ENCODE measurements at places on chromosomes 3 and 15.

DNA sequence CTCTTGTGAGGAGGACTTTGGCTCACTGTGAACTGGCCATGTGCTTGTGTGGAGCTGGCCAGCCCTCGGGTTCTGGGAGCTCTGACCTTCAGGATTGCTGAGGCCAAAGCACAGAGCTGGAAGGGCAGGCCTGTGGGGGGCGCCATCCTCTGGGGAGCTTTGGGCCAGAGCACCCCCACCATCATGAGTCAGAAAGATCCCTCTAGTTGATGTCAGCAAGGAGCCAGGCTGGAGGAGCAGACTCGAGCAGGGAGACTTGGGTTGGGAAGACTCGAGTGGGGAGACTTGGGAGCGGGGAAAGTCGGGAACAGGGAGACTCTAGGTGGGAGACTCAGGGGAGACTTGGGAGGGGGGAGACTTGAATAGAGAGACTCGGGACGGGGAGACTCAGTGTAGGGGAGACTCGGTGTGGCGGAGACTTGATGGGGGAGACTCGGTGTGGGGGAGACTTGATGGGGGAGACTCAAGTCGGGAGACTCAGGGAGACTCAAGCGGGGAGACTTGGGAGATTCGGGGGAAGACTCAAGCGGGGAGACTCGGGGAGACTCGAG lies 37.7 kb upstream of the PLXNA1 start:
- no peak for DNase-seq

DNA sequence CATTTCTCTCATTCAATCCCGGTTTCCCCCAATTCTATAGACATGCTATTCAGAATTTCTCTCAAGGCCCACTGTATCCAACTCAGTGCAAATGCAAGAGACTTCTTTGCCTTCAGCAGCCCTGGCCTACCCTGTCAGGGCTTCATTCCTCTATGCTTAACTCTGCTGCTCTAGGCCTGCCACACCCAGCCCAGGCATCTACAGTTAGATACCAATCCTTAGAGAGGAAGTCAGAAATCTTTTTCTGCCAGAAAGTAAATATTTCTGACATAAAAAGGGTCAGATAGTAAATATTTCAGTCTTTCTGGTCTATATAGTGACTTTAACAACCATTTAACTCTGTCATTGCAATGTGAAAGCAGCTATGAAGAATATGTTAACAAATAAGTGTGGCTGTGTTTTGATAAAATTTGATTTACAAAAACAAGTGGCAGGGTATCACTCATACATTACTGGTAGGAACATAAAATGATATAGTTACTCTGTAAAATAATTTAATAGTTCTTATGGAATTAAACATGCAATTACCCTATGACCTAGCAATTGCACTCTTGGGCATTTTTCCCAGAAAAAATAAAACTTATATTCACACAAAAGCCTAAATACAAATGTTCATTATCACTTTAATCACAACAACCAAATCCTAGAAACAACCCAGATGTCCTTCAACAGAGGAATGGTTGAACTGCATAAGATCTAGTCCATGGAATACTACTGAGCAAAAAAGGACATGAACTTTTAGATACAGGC lies 942.0 kb downstream of the SQOR start:
- DNase-seq = no peak

GRCh38 chr3:151856118-151856517 lies 17.3 kb upstream of the SUCNR1 start:
- DNase-seq = no peak

DNA sequence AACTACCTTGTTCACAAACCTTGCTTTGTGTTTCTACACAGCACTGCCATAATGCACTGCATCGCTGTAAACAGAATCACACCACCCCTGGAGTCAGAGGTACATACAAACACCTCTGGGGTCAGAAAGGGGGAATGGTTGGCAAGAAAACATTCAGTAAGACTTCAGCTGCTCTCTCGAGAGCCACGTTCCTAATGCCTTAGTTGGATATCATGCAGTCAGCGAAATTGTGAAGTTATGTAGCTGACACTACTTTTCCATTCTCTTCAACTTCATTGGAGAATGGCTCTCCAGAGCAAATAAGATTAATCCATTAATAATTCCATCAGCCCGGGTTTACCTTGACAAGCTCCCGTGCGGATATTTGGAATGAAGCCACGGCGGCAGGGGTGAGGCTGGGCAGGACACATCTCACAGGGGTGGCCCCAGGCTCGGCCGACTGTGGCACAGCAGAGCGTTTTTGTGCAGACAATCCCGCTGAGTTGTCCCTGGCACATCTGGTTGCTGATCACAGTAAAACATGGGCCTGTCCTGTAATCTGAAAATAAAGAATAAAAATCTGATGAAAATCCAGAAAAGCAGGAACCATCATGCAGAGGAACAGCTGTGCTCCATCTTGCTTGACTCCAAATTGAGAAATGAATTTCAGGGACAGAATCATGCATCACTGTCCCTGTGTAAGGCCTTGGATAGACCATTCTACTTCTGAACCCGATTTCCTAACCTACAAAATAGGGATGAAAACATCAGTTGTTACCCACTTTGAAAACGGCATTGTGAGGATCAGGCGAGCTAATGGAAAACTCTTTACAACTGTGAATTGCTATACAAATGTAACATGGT lies 108.0 kb downstream of the FBN1 start:
- DNase-seq = no peak

DNA sequence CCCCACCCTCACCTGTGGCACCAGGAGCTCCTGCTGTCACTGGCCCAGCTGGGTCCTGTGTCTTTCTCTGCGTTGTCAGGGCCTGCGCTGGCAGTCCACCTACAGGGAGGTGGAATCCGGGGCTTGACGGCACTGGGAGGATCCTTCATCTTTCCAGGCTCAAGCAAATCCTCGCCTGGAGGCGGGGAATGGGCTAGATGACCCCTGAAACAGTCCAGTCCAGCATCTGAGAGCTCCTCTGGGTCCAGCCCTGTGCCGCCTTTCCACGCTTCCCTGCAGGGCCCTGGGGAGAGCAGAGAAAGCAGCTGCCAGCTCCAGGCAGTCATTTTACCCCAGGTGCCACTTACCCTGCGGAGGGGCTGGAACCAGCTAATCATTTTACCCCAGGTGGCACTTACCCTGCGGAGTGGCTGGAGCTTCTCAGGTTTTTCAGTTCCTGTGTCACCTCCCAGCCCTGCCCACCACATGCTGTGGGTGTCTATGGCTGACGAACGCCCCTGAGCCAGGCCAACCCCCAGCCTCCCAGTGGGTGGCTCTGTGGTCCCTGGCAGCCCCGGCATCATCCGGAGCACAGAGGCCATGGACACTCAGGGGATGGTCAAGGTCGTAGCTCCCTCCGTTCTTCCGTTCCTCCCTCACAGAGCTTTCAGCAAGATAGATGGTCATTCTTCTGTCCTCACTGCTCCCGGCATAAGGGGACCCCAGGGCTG lies 17.9 kb upstream of the ADIPOQ start:
- DNase-seq = no peak

- no peak for DNase-seq
These were observed 8.3 kb downstream of the ITGA11 start for GRCh38 chr15:68423359-68424296.

DNA sequence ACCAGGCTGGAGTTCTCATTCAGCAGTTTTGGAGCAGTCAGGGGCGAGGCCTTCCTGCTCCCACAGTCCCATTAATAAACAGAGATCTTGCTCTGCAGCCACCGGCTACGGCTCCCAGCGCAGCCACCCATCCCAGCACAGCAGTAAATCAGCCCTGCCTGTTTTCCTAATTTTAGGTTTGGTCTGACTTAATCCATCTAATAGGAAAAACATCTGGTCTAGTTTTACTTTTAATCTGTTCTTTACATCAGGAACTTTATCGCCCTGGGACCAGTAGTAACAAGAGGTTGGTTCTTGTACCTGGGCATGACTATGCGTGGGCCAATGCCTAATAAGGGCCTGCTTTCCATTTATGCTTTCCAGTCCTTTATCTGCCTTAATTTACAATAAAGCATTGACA lies 264.0 kb upstream of the DPH6 start:
- no peak for DNase-seq

GRCh38 chr3:197283045-197283444 lies 15.4 kb downstream of the DLG1 start:
- no peak for DNase-seq

DNA sequence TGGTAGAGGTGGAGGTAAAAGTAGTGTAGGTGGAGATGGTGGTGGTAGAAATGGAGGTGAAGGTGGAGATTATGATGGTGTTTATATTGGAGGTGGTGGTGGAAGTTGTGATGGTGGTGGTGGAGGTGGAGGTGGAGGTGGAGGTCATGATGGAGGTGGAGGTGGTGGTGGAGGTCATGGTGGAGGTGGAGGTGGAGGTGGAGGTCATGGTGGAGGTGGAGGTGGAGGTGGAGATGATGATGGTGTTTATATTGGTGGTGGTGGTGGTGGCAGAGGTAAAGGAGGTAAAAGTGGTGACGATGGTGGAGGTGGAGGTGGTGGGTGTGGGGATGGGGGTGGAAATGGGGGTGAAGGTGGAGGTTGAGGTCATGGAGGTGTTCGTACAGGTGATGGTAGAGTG lies 107.8 kb downstream of the ASB7 start:
- no peak for DNase-seq

DNA sequence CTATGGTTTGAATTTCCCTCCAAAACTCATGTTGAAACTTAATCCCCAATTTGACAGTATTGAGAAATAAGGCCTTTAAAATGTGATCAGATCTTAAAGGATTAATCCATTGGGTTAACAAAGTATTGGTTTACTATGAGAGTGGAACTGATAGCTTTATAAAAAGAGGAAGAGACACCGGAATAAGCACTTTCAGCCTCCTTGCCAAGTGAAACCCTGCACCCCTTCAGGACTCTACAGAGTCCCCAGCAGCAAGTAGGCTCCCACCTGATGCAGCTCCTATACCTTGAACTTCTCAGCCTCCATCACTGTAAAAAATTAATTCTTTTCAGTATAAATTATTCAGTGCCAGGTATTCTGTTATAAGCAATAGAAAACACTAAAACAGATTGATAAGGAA lies 348.3 kb downstream of the CGGBP1 start:
- DNase-seq = no peak

DNA sequence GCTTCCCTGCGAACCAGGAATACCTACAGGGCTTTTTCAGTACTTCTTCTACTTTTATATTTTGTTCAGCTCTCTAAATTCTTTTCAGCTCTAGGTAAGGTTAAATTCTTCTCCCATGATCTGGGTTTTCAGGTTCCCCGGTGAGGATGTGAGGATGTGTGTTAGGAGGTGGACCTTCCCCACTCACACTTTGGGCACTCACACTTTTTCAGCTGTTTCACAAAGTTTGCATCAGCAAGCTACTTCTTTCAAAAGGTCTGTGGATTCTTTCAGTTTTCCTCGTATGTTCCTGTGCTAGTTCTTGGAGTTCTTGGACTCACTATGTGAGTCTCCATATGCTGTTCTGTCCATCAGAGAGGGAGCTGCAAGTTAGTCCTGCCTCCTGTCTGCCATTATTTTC lies 13.9 kb upstream of the OR5K2 start:
- no peak for DNase-seq

DNA sequence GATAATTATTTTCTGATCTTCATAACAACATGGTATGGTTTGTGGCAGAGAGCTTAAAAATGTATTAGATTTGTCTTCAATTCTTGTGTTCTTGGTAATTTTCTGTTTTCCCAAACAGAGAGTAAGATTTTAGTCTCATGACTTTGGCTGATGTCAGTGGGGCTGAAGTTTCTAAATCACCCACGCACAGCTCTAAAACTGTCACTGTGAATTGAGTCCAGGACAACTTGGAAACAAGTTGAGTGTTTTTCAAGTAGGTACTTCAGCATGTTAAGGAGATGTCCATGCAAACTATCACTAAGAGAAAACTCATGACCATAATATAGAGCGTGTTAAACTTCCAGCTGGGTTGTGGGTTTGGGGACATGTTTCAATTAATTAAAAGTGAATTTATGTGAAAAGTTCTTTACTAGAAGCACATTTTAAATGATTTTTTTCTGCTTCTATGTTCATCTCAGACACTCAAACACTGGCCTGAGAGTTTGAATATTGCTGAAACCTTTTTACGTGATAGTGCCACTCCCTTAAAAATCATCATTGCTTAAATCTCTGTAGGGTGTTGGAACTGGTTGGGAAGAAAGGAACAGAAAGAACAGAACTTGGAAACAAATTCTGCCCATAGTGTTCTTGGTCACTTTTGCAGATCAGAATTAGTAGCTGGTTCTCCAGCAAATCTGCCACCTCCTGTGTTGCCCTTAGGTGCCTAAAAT lies 89.8 kb downstream of the KLHL25 start:
- no peak for DNase-seq

DNA sequence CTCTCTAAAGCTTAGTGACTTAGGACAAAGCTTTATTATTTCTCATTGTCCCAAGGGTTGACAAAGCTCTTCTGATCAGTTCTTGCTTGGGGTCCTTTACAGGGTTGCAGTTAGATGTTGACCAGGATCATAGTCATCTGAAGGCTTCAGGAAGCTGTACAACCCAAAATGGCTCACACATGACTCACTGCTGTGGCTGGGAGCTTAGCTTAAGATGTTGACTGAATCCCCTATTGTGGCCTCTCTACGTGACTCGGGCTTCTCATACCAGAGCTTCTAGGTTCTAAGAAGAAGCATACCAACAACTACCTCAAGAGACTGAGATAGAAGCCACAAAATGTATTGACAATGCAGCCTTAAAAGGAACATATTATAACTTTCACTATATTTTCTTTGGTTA lies 569.6 kb upstream of the ROBO2 start:
- DNase-seq = no peak

- peak; percentile 48 for DNase-seq
These were observed 52.2 kb downstream of the TP53BP1 start for GRCh38 chr15:43440721-43441281.

- no peak for DNase-seq
These were observed 18.4 kb upstream of the RHCG start for GRCh38 chr15:89514596-89515406.

DNA sequence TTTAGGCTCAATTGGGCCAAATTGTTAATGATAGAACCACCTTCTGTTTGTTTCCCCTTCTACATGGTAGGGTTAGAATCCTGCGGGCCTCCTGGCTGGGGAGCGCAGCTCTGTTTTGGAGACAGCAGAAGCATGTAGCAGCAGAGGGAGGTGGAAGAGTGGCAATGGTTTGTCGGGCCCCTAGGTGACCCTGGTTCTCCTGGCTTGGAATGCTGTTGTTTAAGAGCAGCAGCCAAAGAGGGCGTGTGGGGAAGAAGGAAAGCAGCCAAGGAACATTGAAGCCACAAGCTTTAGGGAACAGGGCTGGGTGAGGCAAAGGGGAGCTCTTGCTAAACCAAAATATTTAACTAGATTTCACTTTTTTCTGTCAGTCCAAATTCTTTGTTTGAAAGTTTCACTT lies 213.7 kb upstream of the NR2E3 start:
- DNase-seq = no peak

DNA sequence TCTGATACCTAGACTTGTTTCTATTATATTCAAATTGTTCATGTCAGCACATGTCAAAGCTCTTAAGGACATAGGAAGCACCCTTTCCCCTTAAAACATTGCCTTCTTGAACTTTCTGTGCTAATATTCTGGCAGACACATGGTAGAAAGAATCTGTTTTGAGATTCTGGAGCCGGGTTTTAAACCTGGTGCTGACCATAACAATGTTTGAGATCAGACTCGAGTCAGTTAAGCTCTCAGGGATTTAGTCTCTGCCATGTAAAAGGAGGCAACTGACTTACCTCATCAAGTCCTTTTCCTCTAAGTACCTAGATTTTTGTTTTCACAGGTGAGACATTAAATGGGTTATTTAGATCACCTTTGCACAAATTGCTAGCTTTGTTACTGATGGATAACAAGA lies 38.9 kb downstream of the RBMS3 start:
- DNase-seq = no peak

- DNase-seq = no peak
These were observed 177.3 kb downstream of the OTOL1 start for GRCh38 chr3:161673866-161674265.

All from SW 1271 (cell line).